Tongue (tissue), 3 donors: ENCODE measurements at places on chromosomes 2 and 18. TPM values are rescaled to one million over a fixed set of nuclear protein-coding genes. Genes with fewer than 3 reads are reported as not detected.
A peak's percentile ranks its signal among the peaks of the same experiment; 100 is the strongest.

DNA sequence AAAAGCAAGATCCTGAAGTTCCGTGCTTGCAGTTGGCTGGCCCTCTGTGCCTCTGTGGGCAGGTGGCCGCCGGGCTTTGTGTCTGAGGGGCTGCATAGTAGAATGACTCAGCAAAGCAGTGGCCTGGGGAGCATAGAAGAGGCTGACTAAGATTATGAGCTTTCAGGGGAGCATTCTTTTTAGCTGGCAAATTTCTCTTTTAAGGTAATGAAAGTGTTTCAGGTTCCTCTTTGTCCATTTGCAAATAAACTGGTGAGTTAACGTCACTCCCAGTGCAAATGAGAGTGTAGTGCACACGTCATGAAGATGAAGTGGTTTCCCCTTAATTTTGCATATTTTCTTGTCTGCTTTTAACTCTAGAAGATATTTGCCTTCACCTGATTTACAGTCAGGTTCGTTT, 98.6 kb downstream of the BCL2L11 start:
- no peak for DNase-seq

- peak; percentile 86 for DNase-seq
Measured at GRCh38 chr18:54742659-54743604, 85.3 kb upstream of the RAB27B start.

The LOXHD1 gene
- 3.4 TPM for total RNA-seq

DNA sequence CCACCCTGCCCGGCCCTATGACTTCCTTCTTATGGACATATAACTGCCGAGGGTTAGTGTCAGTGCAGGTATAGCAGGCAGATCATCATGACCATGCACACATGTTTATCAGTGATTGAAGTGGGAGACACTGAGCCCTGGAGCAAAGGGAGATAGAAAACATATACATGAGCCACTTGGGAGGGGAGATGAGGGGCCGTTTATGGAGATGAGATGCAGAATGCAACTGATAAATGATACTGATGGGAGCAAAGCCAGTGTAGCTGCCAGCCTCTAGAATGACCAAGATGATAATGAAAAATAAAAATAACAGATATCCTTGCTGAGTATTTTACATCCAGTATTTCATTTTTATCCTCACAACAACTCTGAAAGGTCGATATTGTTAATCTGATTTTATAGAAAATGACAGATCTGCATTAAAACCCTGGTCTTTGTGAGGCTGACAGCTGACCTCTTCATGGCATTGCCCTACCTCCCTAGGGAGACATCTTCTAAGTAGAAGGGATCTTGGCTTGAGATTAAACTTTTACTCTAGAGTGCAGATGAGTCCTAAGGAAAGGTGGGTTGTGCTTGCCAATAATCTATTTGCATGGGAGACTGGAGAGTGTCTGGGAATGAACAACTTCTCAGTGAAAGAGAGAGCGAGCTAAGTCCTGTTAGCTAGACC, 178.4 kb upstream of the LHCGR start:
- no peak for DNase-seq

DNA sequence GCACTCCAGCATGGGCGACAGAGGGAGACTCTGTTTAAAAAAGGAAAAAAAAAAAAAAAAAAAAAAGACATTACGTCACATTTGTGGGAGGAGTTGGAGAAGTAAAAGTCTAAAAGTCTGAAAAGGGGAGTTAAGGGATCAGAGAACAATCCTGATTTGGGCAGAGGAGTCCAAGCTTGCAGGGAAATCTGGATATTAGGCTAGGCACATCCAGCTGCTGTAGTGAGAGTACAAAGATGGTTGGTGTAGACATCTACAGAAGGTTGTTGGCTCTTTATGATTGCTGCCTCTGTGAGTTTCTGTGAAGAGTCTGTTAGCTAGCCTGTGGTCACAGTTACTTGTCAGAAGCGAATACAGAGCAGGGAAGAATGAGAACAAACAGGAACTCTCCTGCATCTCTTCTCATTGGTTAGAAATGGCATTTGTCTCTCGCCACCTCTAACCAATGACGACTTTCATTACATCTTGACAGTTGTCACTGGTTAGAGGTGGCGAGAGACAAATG, 3.3 kb upstream of the OSBPL6 start:
- no peak for DNase-seq

DNA sequence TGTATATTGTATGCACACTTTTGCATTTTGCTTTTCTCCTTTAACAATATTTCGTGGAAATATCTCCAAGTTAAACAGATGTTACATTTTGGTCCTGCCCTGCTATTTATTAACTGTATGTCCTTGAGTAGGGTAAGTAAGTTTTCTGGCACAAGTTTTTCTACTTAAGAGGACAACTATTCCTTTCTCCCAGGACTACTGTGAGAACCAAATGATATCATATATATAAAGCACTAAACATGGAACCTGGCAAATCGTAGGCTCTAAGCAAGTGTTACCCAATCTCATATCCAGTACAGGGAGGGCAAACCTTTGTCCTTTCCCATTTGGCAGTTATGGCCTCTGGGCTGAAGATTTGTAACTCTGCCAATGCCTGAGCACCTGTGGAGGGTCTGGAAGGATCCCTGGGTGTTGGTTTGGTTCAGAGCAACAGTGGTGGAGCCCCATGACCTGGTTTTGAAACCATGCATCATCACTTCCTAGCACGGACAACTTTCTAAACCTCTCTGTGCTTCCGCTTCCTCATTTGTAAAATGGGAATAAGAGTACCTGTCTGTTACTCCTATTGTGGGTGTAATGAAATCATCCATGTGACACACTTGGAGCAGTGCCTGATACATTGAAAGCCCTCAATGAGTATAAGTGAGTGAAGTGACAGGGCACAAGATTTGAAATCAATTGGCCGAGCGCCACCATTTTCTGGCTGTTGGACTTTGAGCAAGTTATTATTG, 28.3 kb upstream of the ICOS start:
- no peak for DNase-seq

The ZSWIM2 gene
- total RNA-seq, result not detected

GRCh38 chr2:112314856-112315255, 39.5 kb downstream of the ZC3H6 start:
- DNase-seq, result no peak

The CEP192 gene
- total RNA-seq, result 45.2 TPM

DNA sequence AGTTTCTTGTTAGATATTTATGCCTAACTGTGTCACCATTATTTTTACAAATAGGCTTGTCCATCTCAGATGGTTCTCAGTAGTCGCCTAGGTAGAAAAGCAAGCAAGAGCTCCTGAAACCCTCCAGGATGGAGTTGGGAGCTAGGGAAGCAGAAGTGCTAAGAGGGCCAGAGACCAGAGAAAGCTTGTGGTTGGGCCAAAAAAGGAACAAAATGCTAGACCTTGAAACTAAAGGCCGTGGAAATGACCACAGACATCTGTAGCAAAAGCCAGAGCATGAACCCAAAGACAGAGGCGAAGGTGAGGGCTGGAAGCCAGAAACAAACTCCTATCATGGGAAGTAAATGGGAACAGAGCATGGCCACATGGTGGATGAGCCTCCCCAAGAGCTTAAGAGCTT, 29.9 kb upstream of the RMDN2 start:
- DNase-seq, result no peak

GRCh38 chr2:105924932-105925331, 180.2 kb downstream of the NCK2 start:
- DNase-seq, result no peak

- no peak for DNase-seq
Measured at GRCh38 chr2:41605914-41606313, 441.9 kb upstream of the PKDCC start.

The FOXD4L1 gene
- total RNA-seq, result not detected

GRCh38 chr2:136486115-136486514, 279.2 kb upstream of the THSD7B start:
- no peak for DNase-seq

- DNase-seq, result peak; percentile 22
Measured at GRCh38 chr2:181305301-181306123, 151.7 kb upstream of the ITGA4 start.

- DNase-seq, result no peak
Measured at GRCh38 chr2:238881353-238882081, 33.6 kb downstream of the TWIST2 start.

The HOXD3 gene
- total RNA-seq, result 1.9 TPM

DNA sequence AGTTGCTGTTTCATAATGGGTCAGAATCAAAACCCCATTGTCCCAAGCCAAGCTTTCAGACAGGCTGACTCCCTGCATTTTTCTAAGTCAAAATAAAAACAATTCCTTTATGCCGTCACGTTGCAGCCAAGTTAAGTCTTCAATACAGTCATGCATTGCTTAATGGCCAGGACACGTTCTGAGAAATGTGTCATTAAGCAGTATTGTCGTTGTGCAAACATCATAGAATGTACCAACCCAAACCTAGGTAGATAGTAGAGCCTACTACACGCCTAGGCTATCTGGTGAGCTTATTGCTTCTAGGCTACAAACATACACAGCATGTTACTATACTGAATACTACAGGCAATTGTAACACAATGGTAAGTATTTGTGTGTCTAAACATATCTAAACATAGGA, 160.4 kb upstream of the FOSL2 start:
- no peak for DNase-seq

The EFR3B gene
- 6.1 TPM for total RNA-seq

The EXOC6B gene
- total RNA-seq, result 55.2 TPM
